ENCODE measurements at places on chromosomes 5 and 9.

DNA sequence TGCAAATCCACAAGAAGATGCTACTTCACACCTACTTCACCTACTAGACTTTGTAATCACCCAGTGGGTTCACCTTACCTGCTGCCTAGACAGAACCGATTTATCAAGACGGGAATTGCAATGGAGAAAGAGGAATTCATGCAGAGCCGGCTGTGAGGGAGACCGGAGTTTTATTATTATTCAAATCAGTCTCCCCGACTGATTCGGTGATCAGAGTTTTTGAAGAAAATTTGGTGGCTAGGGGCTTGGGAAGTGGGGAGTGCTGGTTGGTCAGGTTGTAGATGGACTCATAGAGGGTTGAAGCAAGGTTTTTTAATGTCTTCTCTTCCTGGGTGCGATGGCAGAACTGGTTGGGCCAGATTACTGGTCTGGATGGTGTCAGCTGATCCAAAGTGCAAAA, 23.4 kb downstream of the SFXN1 start:
- DNase-seq: no peak

DNA sequence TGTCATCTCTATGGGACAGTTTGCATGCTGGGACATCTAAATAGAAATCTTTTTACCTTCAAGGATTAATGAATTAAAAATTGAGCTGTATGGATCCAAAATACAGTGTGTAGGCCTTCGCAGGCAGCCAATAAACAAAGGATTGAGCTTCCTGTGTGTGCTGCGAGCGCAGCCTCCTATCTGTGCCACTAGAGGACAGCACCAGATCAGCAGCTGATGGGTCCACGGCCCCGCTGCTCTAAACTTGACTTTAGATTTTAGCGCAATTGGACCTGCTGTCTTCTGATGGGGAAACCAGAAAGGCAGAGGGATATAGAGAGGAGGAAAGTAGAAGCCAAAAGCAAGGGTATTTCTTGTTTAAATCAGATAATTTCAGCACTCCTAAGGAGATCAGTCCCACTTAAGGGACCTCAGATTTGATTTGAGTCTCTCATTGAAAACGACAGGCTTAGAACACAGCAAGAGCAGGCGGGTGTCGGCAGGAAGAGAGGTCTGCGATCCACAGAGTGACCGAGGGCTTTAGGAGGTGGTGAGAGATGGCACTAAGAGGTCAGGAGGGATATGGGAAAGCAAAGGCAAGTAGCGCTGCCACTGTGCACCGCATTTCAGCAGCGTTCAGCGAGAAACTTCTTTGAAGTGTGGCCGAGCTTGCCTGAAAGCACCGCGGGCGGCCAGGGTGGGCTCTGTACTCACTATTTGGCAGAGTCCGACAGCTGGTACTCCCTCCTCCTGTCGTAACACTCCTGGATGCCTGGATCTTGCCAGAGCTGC, 214.3 kb downstream of the GNA14 start:
- no peak for DNase-seq

DNA sequence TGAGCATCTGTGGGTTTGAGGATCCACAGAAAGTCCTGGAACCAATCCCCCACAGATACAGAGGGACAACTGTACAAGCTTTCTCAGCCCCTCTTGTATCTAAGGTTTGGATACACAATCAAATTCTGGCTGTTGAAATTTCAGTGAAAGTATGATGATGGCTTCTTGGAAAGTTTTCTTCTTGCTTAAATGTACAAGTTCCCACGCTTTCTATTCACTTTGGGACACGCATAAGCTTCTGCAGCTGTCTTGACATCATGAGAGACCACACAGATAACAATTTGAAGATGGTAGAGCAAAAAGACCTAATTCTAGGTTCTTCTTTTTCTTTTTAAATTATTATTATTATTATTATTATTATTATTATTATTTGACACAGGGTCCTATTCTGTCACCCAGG, 31.6 kb upstream of the ARL15 start:
- no peak for DNase-seq

DNA sequence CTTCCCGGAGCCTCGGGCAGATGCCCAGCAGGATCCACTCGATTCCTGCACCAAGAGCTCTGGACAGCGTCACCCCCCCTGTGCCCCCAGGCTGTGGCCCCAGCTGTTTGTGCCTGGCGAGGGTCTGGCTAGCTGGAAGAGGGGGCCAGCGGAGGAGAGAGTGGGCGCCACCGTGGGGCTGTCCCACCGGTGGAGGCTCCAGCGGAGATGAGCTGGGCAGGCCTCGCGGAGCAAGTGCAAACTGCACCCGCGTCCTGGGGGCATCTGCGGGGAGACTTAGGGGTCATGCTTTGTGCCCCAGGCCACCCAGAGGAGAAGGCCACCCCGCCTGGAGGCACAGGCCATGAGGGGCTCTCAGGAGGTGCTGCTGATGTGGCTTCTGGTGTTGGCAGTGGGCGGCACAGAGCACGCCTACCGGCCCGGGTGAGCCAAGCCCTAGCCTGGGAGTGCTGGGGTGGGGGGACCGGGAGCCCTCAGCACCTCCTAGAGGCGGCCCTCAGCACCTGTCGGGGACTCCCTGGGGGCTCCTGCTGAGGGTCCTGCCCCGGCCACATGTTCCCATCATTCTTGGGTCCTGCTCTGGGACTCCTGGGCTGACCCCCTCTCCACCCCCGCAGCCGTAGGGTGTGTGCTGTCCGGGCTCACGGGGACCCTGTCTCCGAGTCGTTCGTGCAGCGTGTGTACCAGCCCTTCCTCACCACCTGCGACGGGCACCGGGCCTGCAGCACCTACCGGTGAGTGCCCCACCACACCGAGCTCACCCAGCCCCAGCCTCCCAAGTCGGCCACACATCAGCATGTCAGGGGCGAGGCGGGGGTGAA, 5.4 kb downstream of the EGFL7 start:
- DNase-seq: no peak

GRCh38 chr9:98861781-98862504, 54.5 kb downstream of the GALNT12 start:
- DNase-seq: no peak

DNA sequence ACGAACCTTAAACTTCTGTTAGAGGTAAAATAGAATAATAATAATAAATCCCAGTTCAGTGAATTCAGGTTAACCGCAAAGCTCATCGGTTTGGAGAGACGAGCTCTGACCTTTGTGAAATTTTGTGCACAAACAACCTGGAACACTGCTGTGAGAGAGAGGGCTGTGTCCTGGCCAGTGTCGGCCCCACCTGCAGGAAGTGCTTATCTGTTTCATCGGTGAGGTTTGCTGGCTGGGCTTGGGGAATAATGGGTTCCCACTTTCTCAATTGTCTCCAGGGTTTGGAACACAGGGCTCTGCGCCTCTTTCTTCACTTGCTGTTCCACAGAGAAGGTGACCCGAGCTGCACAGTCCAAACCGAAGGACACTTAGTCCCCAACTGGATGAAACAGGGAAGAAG, 19.3 kb upstream of the CLPTM1L start:
- DNase-seq: no peak

- DNase-seq: no peak
These were observed 729 bp upstream of the TNPO1 start for GRCh38 chr5:72815580-72816283.

DNA sequence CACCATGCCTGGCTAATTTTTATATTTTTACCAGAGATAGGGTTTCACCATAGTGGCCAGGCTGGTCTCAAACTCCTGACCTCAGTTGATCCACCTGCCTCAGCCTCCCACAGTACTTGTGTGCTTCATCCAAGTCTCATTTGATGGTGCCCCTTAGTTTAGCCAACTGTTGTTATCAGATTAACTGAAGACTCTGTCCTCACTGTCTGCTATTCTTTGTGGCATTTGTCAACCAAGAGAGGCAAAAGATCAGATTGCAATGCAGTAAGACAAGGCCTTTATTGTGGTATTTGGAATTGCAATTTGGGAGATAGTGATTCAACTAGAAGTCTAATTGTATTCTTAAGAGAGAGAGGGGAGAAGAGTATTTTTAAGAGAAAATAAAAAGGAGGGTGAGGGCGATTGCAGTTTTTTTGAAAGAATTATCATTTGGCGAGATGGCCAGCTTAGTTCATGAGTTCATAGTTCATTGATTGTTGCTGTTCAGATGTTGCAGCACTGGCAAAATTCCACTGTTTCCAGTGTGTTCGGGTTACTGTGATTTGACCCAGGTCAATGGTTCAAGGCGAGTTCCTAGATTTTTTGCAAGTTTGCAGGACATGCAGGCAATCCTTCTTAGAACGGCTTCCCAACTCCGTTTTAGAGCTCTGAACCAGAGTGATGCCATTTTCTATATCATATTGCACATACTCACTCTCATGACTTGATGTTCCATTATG, 1156.9 kb downstream of the CDH9 start:
- DNase-seq: no peak

DNA sequence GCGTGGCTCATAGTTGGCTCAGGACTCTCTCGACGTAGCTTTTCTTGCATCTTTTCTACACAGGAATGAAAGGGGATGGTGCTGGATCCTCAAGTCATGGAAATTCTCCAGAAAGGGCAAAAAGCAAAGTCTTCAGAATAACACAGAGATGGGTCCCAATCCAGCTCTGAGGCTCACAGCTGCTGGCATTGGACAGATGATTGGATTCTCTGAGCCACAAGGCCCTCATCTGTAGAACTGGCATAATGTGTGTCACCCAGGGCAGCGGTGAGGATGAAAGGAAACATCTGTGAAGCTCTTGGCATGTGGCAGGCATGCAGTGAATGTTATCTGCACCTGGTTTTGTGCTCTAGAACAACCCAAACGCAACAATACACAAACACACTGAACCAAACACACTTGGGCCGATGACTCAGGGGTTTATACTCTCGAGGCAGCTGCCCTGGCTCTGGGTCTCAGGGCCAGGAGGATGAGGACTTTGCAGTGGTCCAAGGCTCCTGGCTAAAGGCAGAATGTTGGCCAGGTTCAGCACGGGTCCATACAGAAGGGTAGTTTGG, 64.0 kb upstream of the UBTD2 start:
- no peak for DNase-seq

- DNase-seq: no peak
These were observed 76.3 kb downstream of the ZNF608 start for GRCh38 chr5:124669956-124670721.

- no peak for DNase-seq
These were observed 11.2 kb downstream of the ADAMTS2 start for GRCh38 chr5:179333796-179334761.

DNA sequence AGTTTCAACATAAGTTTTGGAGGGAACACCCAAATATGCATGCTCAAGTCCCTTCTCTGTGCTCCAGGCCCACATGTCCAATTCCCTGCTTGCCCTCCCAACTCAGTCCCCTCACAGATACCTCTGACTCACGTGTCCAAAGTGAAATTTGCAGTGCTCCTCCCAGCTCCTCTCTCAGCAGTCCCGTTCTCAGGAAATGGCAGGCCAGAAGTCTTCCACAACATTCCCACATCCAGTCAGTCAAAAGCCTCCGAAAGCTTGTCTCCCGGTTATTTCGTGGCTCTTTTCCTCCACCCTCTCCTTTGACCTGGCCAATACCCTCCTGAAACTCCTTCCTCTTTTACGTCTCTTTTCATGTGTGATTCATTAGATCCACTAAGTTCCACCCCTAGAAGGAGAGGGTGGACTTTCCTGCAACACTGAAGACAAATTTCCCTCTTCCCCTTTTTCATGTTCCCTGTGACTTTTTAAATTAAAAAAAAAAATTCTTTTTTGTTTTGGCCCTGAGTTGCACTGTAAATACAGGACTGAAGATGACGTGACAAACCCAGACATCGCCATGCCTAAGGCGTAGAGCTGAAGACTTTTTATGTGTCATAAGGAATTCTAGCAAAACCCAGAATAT, 12.8 kb upstream of the MGAT1 start:
- DNase-seq: no peak

DNA sequence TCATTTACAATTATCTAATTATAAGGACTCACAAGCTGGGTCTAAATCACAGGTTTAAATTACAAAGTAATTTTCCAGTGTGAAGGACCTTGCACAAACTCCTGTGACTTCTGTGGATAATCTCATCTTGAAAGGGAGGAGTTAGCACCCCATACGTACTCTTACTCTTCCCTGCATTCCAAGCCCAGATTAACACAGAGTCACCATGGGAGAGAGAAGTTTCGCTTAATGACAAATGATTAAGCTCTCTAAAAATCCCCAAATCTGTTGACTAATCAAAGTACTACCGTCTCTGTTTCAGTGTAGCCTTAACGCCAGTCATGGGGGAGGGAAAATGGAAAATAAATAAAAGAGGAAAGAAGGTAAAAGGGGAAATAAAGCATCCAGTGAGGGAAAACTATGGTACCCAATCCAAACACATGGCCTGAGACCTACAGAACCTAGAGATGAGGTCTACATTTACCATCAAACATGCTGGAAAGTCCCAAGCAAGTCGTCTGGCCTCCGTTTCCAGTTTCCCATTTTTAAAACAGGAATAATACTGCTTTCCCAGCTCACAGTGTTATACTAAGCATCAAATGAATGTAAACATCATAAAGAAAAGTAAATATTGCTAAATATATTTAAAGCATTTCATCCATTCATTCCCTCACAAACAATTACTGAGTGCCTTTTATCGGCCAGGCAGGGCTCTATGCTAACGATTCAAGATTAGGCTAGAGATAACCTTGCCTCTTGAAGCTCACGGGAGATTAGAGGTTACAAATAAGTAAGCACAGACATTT, 63.2 kb downstream of the PCA3 start:
- no peak for DNase-seq

- no peak for DNase-seq
These were observed 83.0 kb upstream of the FREM1 start for GRCh38 chr9:14993061-14993800.

- DNase-seq: no peak
These were observed 50.2 kb upstream of the ZNF366 start for GRCh38 chr5:72557167-72558045.

GRCh38 chr5:180018347-180019060, 53.1 kb downstream of the RNF130 start:
- DNase-seq: no peak

DNA sequence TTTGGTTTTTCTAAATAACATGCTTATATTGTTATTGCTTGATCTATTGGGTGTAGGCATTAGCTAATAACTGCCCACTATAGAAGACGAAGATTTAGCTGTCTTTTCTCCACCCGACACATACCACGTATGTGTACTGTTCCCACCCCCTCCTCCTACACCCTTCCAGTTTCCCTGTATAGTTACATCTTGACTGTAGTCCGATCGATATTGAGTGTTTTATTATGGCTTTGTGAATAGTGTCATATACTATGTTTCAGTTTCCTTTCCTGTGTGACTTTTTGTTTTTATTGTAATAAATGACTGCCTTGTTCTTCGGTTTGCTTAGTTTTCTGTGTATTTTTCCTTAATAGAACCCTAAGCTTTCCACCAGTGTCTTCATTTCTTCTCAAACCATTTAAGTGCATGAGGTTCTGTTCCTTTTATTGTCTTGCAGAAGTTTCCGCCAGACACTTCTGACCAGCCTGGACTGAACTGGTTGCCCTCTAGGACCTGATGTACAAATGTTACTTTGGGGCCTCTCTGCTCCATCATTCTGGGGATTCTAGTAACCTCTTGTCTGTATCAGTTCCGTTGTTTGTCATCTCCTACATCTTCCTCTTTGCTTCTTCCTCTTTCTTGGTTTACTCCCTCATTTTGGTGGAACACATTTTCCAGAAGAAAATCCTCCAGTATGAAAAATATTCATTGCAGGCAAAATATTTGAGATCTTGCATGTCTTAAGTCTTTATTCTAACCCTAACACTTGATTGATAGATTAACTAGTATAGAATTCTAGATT, 61.8 kb downstream of the PRKACG start:
- no peak for DNase-seq
